Cortex of kidney (tissue), 1 donor: ENCODE measurements at places on chromosomes 2 and 18.

DNA sequence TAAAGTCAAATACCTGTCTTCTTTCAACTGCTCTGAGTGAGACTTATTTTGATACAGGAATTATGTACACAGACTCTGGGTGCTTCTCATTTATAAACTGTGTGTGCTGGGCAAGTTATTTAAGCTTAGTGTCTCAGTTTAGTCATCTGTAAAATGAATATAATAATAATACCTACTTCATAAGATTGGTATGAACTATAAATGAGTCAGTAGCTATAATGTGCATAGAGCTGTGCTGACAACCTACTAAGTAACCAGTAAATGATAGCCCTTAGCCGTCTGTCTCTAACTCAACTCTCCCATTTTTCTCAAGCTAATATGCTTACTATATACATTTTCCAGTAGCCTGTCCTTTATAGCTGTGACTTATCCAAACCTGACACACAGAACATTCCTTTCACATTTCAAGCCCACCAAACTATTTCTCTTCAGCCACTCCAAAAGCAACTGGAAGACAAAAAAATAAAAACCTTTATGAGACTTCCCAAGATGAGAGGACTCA, 319.8 kb downstream of the ETAA1 start:
- no peak for DNase-seq

DNA sequence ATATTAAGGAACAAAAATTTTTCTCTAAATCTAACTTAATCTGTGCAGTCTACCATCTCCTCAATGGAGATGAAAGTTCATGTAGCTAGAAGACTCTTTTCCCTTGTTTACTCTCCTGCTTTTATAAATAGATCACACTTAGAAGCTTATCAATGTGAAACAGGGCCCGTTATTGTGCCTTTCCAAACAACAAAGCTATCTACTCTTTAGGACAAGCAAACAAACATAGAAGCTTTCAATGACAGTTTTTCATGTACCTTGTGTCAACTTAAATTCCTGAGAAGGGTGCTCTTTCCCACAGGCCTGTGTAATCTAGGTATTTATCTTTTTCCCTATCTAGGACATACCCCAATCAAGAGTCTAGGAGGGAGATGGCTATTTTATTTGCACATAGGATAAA, 247.8 kb upstream of the CWC22 start:
- DNase-seq = no peak

DNA sequence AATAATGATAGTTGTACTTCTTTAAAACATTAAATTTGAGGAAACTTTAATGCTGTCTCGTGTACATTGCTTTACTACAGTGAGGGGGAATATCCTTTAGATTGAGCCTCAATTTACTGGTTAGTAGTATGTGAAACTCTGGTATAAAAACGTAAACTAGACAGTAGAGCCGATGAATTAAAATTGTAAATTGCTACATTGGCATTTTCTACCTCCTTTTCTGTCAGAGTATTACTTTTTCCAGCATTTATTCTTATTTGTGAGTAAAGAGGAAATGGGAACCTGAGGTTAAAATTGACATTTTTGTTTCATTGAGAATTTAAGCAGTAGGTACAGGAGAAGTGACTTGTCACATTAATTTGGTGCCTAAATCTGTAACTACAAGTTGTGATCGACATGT, 128.2 kb downstream of the MIB1 start:
- DNase-seq = no peak

- DNase-seq = no peak
Measured at GRCh38 chr2:223099561-223099960, 47.6 kb downstream of the KCNE4 start.

GRCh38 chr18:45253056-45253565, 362.2 kb upstream of the SLC14A2 start:
- DNase-seq = no peak

- DNase-seq = no peak
Measured at GRCh38 chr2:154697418-154698252, 860 bp upstream of the KCNJ3 start.

DNA sequence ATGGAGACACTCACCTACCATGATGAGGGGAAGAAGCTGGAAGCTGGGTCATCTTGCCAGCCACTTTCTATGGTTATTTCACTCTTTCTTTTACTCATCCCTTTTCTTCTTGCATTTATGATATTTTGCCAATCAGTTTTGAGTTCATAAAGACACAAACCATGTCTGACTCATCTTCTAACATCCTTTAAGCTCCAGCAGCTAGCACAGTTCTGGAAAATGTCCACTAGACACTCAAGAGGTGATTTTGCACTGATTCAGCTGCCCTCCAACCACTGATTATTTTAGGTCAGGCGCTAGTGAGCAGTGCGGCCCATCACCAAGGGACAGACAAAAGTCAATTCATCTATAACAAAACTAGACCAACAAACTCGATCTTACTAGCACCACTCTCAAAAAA, 537.1 kb upstream of the ID2 start:
- no peak for DNase-seq

DNA sequence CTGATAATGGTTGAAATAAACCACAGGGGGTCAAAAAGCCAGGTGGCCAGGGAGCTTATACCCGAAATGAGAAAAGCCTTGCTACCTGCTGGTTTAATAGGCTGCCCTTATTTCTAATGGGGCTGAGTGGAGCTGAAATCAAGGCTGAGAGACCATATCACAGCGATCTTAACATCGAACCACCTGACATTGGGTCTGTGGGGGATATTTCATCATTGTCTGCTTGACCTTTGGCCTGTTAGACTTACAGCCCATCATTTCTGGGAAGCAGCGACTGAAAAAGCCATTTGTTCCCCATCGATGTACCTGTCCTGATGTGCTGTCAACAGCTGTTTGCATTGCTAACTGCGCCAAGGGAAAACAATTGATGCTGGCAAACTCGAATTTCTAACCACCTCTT, 199.7 kb upstream of the SLC14A2 start:
- DNase-seq = no peak

DNA sequence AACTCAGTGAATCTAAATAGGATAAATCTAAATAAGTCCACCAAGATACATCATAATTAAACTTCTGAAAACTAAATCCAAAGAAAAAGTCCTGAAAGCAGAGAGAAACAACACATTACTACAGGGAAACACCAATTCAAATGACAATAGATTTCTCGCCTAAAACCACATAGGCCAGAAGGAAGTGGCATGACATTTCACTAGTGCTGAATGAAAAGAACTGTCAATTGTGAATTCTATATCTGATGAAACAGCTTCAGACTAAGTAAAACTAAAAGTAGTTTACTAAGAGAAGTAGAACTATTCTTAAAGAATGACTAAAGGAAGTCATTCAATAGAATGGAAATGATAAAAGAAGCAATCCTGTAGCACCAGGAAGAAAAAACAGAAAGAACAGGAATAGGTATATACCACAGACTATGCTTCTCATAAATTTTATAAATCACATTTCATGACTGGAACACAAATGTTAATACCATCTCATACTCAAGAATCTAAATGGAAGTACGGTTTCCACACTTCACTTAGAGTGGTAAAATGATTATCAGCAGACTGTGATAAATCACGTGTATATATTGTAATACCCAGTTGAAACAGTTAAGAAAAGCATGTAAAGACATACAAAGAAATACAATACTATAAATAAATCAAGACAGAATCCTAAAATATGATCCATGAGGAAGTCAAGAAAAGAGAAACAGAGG, 46.4 kb downstream of the ASXL2 start:
- no peak for DNase-seq

DNA sequence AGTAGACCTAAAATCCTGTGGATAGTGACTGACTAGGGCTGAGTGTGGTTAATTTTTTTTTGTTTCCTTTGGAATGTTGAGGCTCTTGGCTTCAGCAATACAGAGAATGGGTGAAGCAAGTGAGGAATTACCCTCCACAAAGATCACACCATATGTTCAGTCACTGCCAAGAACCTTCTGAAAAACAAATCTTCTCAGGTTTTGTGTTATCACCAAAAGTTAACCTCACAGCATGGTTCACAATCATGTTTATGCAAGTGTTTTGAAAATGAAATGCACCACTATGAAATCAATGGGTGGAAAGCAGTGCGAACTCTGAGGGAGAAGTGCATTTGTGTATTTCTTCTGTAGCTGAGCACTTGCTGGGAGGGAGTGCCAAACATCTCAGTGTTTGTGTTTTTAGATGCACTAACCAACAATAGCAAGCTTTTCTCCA, 44.4 kb downstream of the SPATS2L start:
- no peak for DNase-seq

- DNase-seq = no peak
Measured at GRCh38 chr2:43692428-43692994, 16.3 kb upstream of the C1GALT1C1L start.

DNA sequence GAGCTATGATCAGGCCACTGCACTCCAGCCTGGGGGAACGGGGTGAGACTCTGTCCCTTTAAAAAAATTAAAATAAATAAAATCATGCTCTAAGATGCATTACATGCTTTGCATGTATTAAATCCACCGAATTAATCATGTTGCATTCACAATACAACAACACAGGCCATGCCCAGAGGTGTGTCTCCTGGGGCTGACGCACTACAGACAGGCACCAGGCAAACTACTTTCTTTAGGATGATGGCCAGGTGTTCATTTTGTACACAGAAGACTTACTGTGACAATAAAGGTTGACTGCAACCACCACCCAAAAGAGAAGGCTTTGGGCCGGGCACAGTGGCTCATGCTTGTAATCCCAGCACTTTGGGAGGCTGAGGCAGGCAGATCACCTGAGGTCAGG, 226.8 kb upstream of the PXDN start:
- DNase-seq = no peak

GRCh38 chr18:11885278-11885947, 22.7 kb downstream of the MPPE1 start:
- no peak for DNase-seq

DNA sequence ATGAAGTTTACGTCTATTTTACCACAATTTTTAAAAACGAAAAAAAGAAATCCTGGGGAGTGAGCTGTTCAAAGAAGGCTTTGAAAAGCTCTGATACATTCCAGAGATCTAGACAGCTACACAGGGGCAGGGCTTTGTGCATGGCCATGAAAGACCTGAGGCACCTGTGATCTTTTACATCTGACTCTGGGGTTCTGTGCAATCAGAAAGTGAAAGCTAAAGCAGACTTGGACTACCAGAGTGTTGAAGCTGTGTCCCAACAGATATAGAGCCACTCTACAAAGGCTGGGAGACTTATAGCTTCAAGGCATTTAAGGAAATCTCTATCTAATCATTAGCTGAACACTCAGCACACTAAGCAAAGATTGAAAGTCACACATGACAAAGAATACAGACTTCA, 34.1 kb downstream of the PARD6G start:
- no peak for DNase-seq

- DNase-seq = no peak
Measured at GRCh38 chr2:170965446-170966225, 36.6 kb downstream of the GORASP2 start.

DNA sequence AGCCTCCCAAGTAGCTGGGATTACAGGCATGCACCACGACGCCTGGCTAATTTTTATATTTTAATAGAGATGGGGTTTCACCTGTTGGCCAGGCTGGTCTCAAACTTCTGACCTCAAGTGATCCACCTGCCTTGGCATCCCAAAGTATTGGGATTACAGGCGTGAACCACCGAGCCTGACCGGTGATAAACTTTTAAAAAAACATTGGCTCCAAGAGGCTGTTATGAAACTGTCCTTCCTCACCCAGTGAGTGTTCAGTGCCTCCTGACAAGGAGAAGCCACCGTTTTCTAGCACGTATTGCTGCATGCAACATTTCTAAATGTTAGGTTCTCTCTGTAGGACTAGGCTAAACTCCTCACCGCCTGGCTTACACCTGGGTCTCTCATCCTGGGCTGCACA, 63.3 kb downstream of the EDAR start:
- no peak for DNase-seq

DNA sequence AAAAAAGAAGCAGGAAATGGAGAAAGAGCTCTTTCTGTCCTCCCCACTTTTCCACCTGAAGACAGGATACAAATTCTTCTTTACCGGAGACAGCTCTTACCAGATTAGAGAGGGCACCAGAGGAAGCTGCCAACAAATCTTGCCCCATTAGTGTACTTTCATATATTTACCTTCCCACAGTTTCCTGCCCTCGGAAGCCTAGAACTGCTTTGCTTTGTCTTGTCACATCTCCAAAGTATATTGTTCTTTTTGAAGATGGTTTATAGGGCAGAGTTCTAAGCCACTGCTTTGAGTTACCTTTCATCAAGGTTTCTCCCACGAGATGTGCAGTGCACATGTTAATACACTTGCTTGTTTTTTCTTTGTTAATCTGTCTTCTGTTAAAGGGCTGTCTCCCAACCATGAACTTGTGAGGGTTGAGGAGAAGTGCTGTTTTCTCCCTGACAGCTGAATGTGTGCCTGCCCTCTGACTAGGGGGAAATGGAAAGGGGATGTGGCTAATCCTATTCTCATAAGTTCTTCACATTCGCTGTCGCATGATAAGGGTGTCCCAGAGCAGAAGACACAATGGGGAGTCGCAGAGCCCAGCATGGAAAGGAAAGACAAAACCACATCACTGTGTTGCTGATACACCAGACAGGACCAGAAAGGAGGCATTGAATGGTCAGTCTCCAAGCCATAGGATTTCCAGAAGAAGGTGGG, 24.2 kb downstream of the CENPA start:
- no peak for DNase-seq

- DNase-seq = no peak
Measured at GRCh38 chr18:71077451-71077850, 788.6 kb downstream of the SOCS6 start.

DNA sequence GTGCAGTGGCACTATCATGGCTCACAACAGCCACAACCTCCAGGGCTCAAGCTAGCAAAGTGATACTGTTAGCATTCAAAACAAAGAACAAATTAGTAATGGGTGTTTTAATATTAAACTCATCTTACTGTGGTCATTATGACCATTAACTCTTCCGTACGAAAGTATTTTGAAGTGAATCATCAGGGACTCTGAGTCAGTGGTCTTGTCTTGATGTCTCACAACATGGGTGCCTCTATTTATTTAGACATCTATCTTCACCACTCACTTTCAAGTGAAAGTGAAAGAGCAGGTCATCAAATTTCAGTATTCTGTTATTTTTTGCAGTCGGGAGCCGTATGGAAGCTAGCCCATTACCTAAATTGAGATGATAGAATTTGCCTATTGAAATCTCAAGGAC, 1118.2 kb downstream of the DPP10 start:
- no peak for DNase-seq

DNA sequence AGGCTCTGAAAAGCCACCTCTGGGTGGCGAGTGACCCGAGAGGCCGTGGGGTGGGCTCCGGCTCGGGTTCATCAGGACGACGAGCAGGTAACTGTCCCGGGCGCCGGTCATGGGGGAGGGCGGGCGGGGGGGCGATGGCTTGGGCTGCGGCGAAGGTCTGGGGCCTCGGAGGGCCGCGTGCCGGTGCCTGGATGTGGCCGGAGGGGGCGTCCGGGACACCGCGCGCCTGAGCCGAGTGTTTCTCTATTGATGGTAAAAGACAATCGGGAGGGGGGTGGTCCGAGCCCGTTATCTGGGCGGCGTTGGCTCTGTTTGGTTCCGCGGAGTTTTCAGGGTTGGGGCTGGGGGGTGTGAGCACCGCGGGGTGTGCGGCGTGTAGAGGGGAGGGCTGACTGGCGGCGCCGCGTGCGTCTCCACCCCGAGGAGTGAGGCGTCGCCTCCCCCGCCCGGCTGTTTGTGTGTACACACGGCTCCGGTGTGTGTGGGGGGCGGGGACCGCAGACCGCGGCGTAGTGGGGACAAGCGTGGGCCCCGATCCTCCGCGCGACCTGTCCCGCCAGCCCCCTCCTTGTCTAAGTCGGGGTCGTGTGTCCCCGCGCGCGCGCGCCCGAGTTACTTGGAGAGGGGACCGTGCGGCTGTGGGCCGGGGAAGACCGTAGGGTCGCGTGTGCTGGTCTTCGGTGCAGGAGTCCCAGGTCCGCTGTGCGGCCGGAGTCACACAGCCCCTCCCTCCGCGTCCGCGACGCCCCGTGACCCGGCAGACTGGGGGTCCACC, 1.6 kb downstream of the CTIF start:
- no peak for DNase-seq
